ENCODE measurements at places on chromosomes 11 and 22. TPM values are rescaled to one million over a fixed set of nuclear protein-coding genes. Genes with fewer than 3 reads are reported as not detected.

GRCh38 chr11:128963744-128964325, 21.2 kb upstream of the TP53AIP1 start:
- peak; percentile 80 for ATAC-seq

- ATAC-seq = no peak
These were observed 4.9 kb downstream of the LRP4 start for GRCh38 chr11:46913484-46913883.

- no peak for ATAC-seq
These were observed 53.7 kb downstream of the PPP6R2 start for GRCh38 chr22:50396751-50397370.

DNA sequence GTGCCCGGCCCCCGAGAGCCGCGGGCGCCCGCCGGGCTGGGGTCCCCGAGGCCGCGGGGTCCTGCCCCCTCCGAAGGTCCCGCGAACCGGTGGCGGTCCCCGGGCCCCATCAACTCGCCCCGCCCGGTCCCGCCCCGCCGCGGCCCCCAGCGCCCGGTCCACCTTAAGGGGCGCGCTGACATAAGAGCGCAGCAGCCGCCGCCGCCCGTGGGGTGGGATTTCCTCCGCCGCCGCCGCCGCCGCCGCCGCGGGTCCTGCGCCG, at the start of gene ZDHHC8:
Gene ZDHHC8, plus strand, starts transcription at position 208 of the 262 bp plus-strand sequence. CDS start 144 bp downstream, outside the sequence.
- peak; percentile 59 for ATAC-seq

GRCh38 chr11:106879832-106880546, 138.3 kb downstream of the GUCY1A2 start:
- no peak for ATAC-seq

GRCh38 chr11:34970480-34970879, 54.1 kb downstream of the PDHX start:
- no peak for ATAC-seq

GRCh38 chr11:34575261-34575660, 45.6 kb upstream of the EHF start:
- ATAC-seq = no peak

DNA sequence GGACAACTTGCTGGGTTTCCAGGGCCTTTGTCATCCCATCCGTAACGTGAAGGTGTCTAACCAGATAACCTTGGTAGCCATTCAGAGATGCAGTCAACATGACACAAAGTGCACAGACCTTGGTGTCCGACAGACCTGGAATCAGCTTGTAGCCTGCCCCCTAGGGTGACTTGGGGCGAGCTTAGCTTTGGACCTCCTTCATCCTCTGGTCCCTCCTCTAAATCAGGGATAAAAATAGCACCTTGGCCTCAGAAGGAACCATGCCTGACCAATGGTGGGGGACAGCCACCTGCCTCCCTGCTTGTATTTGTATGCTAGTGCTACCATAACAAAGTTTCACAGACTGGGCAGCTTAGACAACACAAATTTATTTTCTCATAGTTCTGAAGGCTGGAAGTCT, 3.7 kb downstream of the SNRPD3 start:
- no peak for ATAC-seq

DNA sequence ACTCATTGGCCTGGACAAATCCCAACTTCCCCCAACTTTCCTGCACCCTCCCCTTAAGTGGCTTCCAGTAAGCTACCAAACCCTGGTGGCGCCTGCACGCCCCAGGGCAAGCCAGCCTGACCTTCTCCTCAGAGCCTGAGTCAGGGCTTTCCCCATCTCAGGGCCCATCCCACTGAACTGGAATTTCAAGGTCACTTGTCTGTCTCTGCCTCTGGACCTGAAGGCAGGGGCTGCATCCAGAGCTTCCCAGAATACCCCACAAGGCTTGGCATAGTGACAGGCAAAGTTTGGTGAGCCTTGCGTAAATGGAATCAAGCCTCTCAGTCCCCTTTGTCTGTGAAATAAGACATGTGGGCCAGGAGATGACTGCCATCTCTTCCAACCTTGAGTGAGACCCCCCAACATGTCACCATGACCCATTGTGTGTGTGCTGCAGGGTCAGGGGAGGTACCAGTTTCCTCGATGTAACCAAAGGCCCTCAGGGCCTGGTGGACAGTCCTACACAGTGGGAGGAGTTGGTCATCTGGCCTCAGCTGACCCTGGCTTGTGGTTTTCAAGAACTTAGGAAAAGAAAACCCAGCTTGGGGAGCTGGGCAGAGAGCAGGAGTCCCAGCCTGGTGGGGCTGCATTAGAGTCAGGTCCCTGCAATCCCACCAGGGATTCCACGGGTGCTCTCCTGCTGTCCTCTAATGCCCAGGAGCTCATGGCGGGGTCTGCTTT, 8.9 kb downstream of the ALX4 start:
- no peak for ATAC-seq

DNA sequence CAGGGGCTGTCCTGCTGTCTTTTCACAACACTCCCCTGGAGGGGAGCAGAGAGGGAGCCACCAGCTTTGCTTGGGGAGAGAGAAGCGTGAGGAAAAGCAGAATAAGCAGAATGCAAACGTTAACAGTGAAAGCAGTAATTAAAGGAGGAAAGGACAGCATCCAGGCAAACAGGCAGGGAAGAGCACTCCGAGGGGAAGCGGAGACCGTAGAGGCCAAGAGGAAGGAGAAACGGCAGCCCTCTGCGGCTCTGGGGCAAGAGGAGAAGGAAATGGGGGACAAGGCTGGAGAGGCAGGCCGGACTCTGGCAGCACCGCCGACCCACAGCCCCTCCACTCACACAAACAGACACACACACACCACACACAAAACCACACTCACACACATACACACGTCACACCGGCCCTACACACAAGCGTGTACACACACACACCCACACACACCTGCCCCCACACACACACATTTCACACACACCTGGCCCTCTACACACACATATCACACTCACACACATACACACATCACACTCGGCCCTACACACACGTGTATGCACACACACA, 449.8 kb downstream of the SOX6 start:
- no peak for ATAC-seq

- ATAC-seq = peak; percentile 83
These were observed 3.7 kb downstream of the INSC start for GRCh38 chr11:15118431-15118830.

DNA sequence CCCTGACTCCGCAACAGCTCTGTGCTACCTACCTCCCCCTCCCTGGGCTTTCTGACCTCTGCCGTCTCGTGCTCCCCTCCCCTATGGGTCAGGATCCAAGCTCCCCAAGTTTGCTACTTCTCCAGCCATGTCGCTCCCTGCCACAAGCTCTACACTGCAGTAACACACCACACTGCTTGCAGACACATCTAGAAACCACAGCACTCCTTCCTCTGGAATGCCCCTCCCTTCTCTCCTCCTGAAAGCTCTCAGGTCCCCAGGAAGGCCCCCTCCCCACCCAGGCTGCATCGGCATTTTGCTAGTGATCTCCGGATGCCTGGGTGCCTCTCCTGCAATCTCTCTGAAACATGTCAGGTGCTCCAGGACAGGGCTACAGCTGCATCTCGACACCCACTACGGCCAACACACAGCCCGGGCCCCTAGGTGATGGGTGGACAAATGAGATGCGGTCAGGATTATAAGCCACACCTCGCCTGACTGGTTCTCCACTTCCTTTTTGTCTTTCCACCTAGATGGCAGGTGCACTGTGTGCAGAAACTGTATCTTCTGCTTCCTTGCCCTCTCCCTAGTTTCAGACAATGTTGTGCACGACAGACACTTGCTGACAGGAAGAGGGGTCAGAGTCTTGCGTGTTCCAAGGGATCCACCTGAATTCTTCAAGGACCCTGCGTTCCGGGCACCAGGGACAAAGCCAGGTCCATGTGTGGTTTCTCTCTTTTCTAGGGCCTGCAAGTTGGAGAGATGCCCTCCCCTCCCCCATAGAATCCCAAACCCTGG, 22.9 kb downstream of the RPUSD4 start:
- ATAC-seq = no peak

GRCh38 chr11:128153697-128154048, 433.7 kb downstream of the ETS1 start:
- ATAC-seq = no peak

GRCh38 chr22:27345691-27346090, 455.9 kb downstream of the MN1 start:
- ATAC-seq = no peak

GRCh38 chr11:119338965-119339588, 1.6 kb downstream of the C1QTNF5 start:
- no peak for ATAC-seq

GRCh38 chr22:25582946-25583345, 18.5 kb downstream of the GRK3 start:
- ATAC-seq = no peak

DNA sequence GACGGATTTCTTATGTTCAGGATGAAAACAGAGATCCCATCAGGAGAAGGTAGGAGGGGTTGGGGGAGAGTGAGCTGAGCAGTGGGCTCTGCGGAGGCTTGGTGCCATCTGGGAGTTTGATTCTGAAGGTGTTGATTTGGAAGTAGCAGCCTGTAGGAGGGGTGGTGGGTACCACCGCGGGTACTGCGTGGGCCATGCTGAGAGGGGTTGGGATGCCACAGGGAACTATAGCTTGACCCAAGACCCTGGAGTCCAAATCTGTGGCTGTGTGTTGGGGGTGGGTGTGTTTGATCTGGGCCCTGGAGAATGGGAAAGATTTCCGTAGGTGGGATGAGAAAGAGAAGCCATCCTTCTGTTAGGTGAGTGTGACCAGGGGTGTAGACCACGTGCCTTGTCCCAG, 5.0 kb downstream of the INCENP start:
- ATAC-seq = no peak

DNA sequence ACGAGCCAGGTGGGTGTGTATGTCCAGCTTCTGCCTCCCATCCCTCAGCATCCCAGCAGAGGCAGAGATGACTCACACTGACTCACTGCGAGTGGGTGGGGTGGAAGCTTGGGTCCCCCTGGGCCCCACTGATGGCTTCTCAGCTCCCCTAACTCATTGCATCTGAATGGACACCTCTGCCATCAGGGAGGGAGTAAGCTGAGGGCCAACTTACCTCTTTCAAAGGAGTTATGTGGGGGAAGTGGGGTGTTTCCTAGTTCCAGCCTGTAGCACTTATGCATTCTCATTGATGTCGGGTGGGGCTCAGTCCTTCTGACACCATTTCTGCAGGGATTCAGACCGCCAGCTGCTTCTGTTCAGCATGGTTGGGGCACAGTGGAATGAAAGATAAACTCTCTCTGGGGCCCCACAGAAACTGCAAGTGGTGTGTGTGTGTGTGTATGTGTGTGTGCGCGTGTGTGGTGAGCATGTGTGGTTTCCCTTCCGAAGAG, 1425.8 kb downstream of the TBC1D22A start:
- no peak for ATAC-seq

Gene PDGFB
- total RNA-seq = 5.2 TPM

Gene KCNJ11
- not detected for total RNA-seq

Gene OR52I1
- not detected for total RNA-seq

Gene SLC37A2
- 1.6 TPM for total RNA-seq
